ENCODE measurements at places on chromosomes 13 and 19.

- DNase-seq, result no peak
Observed at GRCh38 chr13:110382830-110383229, 75.7 kb downstream of the COL4A2 start.

- DNase-seq, result no peak
Observed at GRCh38 chr19:46481947-46482346, 10.6 kb upstream of the PNMA8A start.

DNA sequence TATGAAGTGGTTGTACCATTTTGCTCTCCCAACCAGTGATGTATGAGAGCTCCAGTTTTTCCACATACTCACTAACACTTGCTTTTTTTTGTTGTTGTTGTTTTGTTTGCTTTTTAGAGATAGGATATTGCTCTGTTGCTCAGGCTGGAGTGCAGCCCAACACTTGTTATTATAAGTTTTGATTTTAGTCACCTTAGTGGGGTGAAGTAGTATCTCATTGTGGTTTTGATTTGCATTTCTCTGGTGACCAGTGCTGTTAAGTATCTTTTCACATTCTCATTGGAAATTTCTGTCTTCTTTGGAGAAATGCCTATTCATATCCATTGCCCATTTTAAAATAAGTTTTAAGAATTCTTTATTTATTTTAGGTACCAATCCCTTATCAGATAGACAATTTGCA, 31.3 kb downstream of the CYP4F22 start:
- DNase-seq, result no peak

GRCh38 chr13:114212158-114212495, 22.6 kb upstream of the CDC16 start:
- DNase-seq, result no peak

DNA sequence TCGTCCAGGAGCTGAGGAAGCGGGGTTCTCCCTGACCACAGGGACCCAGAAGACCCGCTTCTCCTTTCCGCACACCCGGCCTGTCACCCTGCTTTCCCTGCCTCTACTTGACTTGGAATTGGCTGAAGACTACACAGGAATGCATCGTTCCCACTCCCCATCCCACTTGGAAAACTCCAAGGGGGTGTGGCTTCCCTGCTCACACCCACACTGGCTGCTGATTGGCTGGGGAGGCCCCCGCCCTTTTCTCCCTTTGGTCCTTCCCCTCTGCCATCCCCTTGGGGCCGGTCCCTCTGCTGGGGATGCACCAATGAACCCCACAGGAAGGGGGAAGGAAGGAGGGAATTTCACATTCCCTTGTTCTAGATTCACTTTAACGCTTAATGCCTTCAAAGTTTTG, 18.9 kb downstream of the VASP start:
- no peak for DNase-seq

DNA sequence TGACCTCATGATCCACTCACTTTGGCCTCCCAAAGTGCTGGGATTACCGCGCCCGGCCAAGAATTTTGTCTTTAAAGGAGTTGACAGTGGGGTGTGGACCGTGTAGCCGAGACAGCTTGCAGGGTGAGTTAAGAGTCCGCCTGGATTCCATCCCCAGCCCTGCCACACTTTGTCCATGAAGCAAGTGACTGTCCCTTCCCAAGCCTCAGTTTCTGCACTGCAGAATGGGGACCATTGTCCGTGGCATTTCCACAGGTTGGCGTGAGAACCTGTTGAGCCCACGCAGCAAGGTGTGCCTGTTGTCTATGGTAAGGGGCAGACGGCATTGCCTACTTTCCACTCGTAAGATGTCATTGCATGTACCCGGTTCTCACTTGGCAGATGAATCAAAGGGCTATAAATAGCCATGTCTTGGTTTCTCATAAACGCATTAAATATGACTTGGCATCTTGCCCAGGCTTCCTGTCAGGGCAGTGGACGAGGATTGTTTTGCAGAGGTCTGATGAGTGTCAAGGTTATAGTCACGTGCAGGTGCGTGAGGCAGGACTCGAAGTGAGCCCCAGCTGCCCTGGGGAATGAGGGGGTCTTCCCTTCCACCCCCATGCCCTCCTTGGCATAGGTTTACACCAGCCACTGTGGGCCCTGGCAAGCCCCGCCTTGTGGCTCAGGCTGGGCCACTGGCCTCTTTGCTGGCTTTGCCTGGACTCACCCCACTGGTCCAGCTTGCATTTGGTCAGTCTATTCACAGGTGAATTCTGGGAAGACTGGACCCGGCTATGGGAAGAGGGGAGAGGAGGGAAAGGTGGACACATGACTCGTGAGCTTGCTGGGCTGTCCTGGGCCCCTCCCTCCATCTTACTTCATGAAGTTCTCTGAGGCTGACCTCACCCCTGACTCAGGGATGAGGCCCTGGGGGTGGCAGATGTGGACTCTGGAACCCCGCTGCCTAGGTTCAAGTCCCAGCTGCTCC, 14.6 kb downstream of the FAM187B start:
- DNase-seq, result peak; percentile 70

- DNase-seq, result no peak
Observed at GRCh38 chr19:883661-884211, 9.3 kb downstream of the MED16 start.

- no peak for DNase-seq
Observed at GRCh38 chr13:29509999-29510589, 85.4 kb downstream of the SLC7A1 start.

- no peak for DNase-seq
Observed at GRCh38 chr19:4877753-4878490, 10.5 kb upstream of the PLIN3 start.

DNA sequence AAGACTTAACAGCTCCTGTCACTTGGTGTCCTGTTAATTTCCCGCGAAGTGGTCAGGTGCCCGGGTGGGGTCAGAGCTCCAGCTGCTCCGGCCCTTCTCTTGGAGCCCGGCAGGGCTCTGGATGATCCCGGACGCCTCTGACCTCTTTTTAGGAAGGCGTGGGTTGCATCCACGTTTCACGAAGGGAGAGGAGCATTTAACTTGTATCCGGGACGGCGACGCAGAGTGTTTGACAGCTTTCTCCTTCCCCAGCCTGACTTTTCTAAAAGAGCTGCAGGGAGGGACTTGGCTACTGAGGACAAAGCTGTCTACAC, 656 bp downstream of the ZNF155 start:
- no peak for DNase-seq

DNA sequence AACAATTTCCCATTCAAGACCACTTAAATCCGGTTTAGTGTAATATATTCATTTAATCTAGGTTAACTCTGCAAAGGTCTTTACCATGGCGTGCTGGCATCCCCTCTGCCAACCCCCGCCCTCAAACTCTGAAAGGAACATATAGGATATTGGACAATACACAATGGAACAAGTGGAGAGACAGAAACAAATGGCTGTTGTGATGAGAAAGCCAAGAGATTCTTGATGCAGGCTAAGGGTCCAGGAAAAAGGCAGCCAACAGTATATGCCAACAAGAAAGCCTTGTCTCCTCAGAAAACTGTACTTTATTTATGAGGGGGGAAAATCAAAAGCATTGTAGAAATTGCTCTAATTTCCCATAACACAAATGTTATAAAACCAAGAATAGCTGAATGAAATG, 407.3 kb upstream of the SGCG start:
- no peak for DNase-seq

DNA sequence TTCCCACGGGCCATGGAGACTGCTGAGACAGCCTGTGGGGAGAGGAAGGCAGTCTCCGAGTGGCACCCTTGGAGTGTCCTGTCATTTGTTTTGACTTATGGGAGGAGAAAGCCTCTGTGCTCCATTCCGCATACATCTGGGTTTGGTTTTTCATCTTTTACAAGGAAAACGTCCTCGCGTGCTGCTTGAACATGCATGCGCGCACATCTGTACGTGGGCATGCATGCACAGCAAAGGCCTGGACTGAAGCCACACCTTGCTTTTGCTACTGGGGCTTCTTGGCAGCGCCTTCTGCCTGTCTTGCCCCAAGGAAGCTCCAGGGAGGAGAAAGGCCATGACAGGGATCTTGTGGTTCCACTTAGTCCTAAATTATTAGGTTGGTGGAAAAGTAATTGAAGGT, 44.0 kb downstream of the SUGP2 start:
- no peak for DNase-seq

DNA sequence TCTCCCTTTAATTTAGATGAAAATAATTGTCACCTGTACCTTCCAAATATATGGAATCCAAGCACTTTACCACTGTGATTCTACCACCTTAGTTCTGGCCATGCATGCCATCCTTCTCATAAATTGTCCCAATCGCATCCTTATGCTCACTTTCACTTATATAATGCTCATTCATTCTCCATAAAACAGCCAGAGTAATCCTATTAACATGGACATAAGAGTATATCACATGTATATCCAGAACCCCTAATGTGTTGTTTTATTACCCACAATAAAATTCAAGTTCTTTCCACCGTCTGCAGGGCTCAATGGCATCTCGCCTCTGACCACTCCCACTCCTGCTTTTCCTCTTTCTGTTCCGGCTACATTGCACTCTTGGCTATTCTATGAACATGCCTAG, 597.5 kb upstream of the MIR17HG start:
- no peak for DNase-seq

DNA sequence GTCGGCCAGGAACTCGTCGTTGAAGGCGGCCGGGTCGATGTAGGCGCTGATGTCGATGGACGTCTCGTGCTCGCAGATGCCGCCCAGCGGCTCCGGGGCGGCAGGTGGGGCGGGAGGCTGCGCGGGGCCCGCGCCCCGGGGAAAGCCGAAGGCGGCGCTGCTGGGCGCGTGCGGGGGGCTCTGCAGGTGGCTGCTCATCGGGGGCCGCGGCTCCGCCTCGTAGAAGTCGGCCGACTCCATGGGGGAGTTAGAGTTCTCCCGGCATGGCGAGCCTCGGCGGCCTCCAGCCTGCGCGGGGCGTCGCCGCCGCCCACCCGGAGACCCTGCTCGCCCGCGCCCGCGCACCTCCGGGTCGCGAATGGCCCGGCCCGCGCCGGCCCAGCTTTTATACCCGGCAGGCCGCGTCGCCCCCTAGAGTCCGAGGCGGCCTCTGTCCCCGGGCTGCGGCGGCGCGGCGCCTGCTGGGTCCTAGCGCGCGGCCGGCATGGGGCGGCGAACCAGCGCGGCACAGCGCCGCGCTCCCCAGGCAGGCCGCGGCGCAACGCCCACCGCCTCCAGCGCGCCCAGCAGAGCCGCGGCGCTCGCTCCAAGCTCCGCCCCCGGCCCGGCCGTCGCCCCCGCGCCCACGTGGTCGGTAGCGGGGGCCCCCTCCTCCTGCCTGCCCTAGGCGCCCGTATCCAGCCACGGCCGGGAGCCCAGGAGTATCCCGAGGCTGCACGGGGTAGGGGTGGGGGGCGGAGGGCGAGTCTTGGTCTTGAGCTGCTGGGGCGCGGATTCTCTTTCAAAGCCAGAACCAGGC, at the start of gene CEBPA:
CEBPA (minus strand) TSS at position 360 of the 799 bp plus-strand sequence; CDS start at position 240, 120 bp downstream.
- no peak for DNase-seq

DNA sequence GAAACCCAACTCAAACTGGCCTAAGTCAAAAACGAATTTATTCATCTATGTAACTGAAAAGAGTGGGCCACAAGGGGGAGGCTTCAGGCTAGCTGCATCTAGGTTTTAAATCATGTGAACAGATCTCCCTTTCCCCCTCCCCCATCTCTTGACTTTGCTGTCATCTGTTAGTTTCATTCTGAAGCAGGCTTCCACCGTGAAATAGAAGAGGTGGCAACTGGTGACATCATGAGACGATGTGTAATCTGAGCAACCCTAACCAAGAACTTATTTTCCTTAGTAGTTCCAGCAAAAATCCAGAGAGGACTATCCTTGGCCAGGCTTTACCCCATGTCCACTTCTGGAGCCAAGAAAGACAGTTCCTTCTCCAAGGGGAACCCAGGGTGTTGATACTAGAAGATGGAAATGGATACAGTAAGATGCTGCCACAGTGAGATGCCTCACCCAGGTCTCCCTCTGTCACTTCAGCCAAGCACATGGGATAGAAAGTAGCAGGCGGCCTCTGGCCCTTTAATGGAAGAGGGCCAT, 9.4 kb downstream of the SAMD4B start:
- DNase-seq, result no peak

- no peak for DNase-seq
Observed at GRCh38 chr19:5837761-5838352, 1.6 kb downstream of the FUT6 start.

- no peak for DNase-seq
Observed at GRCh38 chr19:48784527-48784926, 26.3 kb downstream of the BCAT2 start.

DNA sequence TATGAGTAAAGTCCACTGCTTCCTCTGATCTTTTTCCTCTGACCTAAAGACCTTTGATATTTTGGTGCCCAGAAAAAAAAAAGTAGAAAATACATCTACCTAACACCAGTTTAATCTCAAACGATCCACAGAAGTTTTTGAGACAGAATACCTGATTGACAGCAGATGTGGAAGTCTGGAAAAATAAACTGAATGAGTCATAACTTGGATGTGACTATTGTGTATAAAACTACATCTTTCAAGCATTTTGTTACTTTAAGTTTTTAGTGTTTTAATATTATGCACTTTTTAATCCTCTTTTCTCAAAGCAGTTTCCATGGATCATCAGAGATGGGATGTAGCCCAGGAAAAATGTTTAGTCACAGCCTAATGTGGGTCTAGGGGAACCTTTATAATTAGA, 216.1 kb downstream of the SLITRK1 start:
- no peak for DNase-seq

DNA sequence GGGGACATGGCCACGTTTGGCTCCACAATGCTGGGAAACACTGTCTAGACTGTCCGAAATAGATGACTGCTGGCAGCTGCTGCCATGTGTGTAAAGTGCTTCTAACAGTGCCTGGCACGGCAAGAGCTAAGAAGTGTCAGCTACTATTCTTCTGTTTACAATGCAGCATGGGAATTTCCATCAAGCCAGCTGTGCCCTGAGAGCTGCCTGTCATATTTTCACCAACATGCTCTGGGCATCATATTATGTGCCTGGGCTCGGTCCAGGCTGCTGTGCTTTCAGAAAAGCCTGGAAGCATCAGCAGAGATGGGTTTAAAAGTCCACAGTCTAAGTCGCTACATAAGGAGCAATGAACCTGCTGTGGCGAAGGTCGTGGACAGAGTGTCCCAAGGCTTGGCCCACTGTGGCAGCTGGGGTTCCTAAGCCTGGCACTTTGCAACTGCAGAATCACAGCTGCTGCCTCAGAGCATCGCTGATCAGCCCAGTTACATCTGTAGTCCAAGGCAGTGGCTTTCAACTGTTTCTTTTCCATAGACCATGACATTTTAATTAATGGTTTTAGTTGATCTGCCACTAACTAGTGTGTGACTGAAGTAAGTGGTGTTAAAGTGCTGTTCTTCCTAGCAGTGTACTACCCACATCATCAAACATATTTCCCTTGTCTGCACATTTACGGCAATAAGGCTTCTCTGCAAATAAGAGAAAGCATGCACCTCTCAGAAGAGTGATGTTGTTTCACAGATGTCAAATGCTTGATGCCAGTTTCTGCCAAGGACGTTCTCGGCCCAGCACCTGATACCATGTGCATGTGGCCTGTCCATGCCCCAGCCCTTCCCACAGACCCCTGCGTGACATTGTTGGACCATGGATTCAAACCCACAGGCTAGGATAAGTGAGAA, 95.7 kb upstream of the C1QTNF9B start:
- no peak for DNase-seq

GRCh38 chr19:28632371-28633080, 580.4 kb downstream of the UQCRFS1 start:
- DNase-seq, result no peak
